ENCODE measurements at places on chromosomes 6 and 20.

GRCh38 chr6:101395345-101395744 lies 1.8 kb downstream of the GRIK2 start:
- no peak for DNase-seq

DNA sequence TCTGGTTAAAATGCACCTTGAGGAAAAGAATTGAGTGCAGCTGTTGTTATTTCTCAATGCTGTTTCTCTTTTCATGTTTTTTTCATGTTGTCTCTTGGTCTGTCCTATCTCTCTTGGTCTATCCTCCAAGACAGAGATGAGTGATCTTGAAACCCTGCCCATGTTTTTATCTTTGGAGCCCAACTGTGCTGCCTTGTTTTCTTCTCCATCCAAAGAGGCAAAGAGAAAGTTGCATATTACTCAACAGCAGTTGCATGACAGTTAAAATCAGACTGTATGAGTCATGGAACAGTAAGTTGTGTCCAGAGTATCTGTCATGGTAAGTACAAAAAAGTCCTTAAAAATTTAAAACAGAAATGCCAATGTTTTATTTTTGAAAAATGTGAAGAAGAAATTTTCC lies 26.2 kb downstream of the BCAS1 start:
- no peak for DNase-seq

DNA sequence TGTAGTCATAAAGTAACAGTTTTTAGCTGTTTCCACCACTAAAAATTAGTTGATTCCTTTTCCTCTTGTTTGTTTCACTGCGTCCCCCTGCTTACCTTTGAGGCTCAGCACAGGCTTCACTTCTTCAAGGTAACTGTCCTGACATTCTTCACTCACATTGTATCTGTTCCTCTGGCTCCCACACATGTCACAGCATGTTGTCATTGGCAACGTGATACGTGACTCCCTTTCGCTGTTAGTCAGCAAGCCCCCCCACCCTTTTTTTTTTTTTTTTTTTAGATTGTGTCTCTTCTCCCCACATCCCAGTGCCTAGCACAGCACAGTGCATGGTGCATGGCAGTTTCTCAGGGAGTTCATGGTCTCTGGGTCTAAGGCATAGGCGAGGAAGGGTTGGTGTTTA lies 13.3 kb downstream of the VAPB start:
- DNase-seq = no peak

- no peak for DNase-seq
Measured at GRCh38 chr6:133966654-133967329, 13.8 kb downstream of the TBPL1 start.
